NCI-H446 treated with DMSO at 0.1 percent for 48 hours (cell line): ENCODE measurements at places on chromosomes 5 and 9.

GRCh38 chr5:6829150-6829784 lies 116.0 kb downstream of the TENT4A start:
- DNase-seq, result no peak

DNA sequence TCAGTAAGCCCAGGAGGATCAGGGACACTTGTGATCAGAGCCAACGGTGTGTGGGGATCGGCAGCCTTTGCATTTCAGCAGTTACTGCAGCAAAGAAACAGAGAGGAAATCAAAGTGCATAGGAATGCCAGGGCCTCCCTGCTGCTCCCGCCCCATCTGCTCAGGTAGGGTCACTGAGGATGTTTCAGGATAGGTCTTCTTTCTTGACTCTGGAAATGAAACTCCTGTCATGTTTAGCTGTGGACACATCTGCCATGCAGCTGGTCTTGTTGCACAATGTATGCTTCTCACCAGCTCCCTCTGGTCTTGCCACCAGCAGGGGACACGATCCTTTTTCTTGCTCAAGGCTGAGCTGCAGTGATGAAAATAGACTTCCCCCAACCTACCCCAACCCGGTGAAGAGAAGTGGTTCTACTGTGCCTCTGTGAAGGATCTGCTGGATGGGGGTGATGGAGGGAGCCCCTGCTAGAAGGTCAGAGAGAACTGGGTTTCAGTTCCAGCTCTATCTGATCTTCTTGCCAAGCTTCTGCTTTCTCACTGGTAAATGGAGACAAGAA lies 185.2 kb upstream of the KLF4 start:
- no peak for DNase-seq

GRCh38 chr5:73827106-73827450 lies 201.1 kb downstream of the ARHGEF28 start:
- no peak for DNase-seq

GRCh38 chr9:3968891-3969290 lies 331.0 kb downstream of the GLIS3 start:
- no peak for DNase-seq

DNA sequence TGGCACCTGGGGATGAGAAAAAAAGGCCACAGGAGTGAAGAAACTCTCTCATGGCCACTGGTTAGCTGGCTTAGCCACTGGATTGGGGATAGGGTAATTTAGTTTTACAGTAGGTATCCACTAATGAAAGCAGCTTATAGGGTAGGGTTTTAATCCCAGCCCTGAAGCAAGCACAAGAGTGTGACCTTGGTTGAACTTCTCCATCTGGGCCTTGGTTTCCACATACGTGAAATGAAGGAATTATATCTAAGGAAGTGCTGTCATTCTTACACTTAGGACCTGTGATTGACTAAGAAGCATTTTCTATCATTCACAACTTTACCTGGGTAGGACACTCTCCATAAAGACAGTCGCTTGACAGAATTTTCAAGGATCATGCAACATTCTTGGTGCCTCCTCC lies 49.6 kb downstream of the FAT2 start:
- DNase-seq, result no peak
